ENCODE measurements at places on chromosomes 11 and 22.

DNA sequence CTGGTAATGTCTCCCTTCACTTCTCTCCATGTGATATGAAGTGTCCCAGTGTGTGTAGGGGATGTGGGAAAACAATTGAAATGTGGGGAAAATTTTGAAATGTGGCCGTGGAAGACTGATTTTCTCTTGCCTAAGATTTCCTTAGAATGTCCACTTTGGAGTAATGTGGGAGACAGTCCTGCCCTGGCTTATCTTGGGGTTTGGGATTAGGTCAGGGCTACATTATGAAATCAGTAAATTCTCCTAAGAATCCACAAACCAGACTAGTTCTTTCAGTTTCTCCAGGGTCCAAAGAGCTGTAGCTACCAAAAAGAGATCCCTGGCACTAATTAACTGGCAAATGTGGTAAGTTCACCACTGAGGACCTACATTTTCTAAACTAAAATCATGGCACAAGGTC is 22.8 kb downstream of the YPEL4 start:
- DNase-seq, result no peak

DNA sequence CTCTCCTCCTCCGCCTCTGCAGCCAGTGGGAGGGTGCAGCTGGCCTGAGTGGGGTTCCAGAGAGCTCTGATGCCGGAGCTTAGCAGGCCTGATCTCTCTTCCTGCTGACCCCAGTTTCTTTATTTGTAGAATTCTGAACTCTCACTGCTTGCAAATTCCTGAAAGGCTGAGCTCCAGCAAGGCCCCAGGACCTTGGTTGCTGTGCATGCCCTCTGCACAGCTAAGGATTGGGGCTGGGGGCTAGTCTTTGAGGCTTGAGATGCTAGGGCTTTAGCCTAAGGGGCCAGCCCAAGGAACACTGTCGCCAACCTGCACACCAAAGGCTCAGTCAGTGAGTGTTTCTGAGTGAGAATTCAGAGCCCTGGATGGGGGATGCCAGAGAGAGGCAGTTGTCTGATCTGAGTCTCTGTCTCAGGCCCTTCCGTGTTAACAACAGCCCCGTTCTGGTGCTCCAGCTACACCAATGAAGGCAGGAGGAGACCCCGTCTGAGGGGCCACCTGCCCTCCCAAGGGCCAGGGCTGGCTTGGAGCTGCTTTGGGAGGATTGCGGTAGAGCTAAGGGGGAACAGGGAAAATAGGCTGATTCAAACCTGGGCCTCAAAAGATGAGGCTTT is 106.0 kb upstream of the LMO1 start:
- no peak for DNase-seq

GRCh38 chr22:20949698-20950183 is 17.3 kb upstream of the AIFM3 start:
- DNase-seq, result no peak

DNA sequence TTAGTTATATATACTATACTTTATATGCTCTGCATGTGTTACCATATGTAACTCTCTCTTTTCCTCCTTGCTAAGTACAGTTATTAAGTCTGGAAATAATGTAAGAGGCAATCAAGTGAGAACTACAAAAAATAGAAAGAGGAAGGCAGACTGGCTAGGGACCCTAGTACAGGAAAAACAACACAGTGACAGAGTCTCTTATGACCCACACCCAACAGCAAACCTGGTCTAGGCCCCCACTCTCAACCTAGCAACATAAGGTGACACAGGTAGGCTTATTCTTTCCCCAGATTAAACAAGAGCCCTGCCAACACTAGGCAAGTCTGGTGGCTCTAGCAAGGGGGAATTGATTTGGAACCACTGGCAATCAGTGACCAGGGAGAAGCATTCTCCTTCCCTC is 116.1 kb downstream of the CYP2R1 start:
- no peak for DNase-seq

DNA sequence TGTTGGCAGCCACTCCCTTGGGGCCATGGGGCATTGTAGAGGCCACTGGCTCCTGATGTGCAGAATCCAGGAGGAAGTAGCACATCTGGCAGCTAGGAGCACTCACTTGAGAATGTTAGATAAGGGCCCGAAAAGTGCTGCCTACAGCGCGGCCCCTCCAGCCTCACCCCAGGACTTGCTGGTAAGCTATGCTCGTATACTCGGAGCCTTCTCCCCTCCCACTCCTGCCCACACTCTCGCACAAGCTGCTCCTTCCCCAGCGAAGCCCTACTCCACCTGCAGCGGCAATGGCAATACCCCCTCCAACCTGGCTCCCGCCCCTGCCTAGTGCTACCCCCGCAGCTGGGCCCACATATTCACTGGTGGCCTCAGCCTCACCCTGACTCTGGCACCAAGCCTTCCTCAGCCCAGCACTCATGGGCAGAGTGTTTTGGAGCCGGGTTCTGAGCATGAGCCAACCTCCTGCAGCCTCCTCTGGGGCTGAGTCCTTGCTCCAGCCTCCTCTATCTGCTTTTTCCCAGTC is 47.7 kb downstream of the PDE2A start:
- DNase-seq, result no peak

DNA sequence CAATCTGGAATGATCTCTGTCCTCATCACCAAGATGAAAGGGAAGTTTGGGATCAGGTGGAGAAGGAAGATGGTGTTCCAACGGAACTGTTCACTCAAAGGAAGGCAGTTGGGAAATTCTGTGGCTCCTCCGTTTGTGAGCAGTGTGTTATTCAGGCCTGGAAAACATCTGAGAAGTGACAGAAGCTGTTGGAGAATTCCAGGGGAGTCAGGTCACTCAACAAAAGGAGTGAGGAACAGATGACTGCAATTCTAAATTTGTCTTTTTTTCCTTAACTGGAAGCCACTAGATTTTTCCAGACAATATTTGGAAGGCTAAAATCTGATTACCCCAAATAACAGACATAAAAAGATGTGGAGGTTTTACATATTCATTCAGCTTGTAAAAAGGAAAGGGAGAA is 107.8 kb downstream of the CD44 start:
- no peak for DNase-seq

DNA sequence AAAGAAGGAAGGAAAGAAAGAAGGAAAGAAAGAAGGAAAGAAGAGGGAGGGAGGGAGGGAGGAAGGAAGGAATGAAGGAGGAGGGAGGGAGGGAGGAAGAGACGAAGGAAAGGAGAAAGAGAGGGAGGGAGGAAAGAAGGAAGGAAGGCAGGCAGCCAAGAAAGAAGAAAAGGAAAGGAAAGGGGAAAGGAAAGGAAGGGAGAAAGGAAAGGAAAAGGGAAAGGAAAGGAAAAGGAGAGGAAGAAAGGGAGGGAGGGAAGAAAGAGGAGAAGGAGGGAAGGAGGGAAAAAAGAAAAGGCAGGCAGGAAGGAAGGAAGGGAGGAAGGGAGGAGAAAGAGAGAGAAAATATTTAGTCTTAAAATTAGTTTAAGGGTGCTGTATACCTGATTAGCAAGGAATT is 704.1 kb downstream of the LUZP2 start:
- no peak for DNase-seq

DNA sequence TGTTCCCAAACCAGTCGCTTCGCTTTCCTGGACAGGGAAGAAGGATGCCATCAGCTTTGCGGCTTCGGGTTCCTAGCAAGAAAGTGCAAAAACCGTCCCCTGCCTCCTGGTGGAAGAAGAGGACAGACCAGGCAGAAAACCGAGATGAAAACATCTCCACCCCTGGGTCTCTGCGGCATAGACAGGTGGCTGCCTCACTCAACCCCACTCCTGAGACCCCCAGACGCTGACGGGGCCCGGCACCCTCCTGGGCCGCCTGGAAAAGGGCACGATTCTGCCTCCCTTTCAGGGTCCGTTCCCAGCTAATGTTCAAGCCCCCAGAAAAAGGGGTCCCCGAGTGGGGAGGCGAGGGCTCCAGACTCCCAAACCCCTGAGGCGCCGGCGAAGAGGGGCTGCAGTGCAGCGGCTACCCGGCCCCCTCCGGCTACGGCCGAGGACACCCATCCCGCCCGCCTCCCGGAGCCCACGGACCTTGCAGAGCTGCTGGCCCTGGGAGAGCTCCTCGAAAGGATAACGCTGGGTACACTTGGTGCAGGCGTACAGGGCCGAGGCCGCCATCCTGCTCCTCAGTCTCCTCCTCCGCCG is 569 bp downstream of the FAM76B start:
- peak; percentile 41 for DNase-seq

DNA sequence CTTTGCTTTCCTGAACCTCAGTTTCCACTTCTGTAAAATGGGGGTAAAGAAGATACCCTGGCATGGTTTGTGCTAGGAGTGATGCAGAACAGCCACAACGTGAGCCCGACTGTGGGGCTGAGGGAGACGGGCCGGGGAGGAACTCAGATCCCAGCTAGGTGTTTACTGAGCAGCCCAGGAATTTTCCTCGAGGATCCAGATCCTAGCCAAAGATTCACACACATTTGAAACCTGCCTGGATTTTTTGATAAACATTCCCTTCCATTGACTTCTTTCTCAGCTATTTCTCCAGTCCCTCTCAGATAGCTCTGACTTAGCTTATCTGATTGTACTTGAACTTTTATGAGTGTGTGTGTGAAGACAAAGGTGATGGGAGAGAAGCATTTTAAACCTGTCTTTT is 98.0 kb downstream of the KIAA1671 start:
- no peak for DNase-seq

DNA sequence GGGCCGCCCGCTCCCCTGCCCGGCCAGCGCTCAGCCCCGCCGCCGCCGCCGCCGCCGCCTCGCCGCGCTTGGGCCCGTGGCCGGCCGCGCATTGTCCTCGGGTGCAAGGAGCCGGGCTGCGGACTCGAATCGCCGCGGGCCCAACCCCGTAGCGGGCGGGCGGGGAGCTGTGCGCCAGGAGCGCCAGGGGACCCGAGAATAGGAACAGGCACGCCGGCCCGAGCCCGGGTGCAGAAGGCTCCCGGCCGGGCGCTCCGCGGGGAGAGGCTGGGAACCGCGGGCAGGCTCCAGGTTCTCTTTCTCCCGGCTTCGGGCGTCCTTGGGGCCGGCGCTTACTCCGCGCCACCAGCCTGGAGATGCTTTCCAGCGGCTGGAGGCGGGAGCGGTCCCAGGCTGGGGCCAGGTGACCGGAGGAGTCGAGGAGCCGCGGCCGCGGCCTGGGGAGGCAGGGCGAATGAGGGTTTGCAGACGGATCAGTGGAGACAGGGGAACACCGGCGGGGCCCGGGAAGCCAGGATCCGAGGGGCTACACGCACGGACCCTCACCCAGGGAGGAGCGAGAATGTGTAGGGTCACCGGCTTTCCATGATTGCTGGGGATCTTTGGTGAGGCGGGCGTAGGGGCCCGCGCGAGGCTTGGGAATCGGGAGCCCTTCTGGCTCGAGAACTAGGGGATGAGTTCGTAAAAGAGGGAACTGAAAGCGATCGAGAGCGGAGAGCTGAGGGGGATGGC is 726 bp downstream of the PKNOX2 start:
- no peak for DNase-seq

- peak; percentile 57 for DNase-seq
These were observed 522 bp downstream of the RHOG start for GRCh38 chr11:3840004-3840869.

GRCh38 chr11:34052036-34052607 is 591 bp downstream of the CAPRIN1 start:
- DNase-seq, result peak; percentile 93

GRCh38 chr22:50570861-50571260 is 7.4 kb downstream of the CPT1B start:
- no peak for DNase-seq

- no peak for DNase-seq
These were observed 756.7 kb downstream of the DLG2 start for GRCh38 chr11:84870486-84870885.

GRCh38 chr11:72363112-72363511 is 71.2 kb downstream of the CLPB start:
- DNase-seq, result no peak

DNA sequence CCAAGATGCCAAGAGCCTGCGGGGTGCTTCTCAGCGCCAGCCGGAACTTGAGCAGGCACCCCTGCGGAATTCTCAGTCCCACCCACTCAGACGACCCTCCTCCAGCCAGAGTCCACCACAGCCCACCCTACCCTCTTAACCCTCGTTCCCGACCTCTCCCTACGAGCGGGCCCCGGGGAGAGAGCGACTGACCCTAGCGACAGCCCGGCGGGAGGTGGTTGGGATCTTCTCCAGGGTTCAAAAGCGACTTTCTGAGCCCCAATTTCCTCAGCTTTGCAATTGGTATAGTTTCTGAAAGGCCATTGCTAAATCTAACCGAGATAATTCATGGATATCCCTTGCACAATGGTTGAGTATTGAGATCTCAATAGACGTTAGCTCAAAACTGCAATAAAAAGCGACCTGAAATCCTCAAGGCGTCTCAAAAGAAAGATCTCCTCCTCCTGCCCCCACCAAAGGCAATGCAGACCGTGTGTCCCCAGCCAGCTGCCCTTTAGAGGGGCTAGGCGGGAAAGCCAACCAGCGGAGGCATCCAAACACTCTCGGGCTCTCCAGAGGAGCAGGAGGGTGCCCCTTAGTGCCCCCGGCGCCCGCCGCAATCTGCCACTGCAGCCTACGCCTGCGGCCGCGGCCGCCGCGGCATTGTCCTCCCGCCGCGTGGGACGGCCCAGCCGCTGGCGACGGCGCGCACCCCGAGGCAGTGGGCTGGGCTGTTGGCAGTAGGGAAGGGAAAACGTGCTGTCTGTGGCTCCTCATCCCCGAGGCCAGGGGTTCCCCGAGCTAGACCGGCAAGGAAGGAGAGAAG is 1.5 kb upstream of the SLC6A5 start:
- no peak for DNase-seq

DNA sequence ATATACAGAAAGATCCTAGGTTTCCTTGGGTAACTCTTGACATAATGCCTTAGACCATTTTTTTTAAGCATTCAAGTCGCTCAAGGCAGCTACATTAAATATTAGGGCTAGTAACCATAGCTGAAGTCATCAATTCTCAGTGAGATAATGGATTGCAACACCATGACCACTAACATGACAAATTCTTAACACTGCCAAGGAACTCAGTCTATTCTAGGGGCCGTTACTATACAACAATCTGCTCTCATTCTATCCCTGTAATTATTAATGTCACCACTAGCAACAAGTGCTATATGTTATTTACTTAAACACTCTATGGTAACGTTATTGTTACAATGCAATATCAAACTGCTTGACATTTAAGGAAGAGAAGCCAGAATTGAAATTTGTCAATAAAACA is 3.2 kb upstream of the STK33 start:
- DNase-seq, result no peak

GRCh38 chr11:104484804-104485554 is 321.0 kb upstream of the PDGFD start:
- no peak for DNase-seq

- DNase-seq, result no peak
These were observed 8.3 kb downstream of the CD44 start for GRCh38 chr11:35147235-35147634.

DNA sequence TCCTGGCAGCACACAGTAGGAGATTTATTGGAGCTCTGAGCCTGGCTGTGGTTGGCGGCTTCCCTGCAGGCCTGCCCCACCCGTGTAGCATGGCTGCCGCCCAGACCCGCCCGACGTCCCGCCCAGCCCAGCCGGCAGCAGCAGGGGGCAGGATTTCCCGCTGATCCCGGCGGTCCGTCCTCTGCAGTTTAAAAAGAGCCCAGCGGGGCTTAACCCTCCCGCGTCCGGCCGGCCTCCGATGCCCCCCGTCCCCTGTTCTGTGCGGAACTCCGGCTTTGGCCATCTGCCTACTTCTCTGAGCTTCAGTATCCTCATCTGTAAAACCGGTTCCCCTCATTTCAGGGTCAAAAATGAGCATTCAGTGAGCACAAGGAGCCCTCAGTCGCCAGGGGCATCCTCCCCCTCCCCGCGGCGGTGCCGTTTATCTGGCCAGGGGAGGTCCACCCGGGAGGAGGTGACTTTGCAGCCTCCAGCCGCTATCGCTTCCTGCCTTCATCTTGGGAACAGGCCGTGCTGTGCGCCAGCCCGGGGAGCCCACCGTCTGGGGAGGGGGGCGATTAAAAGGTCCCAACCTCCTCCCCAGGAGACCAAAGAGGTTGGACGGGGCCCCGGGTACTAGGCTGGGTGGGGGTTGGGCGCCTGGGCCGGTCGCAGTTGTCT is at the start of gene GAS2L1:
TSS of gene GAS2L1 (plus strand) at position 476 of the 660 bp plus-strand sequence. CDS start 1,456 bp downstream, outside the sequence.
- peak; percentile 71 for DNase-seq
